NCI-H526 treated with DMSO at 0.1 percent for 48 hours (cell line): ENCODE measurements at places on chromosomes 1 and 21.

GRCh38 chr21:40465382-40465781, 381.6 kb downstream of the DSCAM start:
- DNase-seq = no peak

DNA sequence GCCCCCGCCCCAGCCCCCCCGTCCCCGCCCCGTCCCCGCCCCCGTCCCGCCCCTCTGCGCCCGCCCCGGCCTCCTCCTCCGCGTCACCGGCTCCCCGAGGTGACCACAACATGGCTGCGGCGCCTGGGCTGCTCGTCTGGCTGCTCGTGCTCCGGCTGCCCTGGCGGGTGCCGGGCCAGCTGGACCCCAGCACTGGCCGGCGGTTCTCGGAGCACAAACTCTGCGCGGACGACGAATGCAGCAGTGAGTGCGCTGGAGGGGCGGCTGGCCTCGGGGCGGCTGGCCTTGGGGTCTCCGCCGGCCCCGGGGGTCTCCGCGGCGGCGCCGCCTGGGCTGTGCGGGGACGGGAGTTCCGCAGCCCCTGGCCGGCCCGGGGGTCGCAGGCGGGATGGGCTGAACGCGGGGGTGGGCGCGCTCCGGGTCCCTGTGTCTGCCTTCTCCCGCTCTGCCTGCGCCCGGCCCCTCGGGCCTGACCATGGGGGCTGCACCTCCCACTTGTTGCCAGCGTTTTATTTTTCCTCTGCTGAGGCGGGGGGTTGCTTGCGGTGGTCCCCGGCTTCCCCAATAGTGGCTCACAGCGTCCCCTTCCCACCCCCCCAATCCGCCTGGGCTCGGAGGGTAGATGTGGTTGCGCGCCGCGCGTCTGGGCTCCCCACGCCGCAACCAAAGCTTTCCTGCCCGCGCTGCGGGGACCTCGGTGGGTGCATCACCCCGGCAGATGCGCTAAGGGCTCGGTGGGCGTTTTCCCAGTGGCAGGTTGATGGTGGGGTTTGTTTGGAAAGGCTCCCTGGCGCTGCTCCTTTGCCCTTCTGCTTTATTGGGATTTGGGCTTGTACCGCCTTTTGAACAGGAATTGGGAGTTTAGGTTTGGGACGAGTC, at the start of gene MIA3:
Gene MIA3 (plus strand): TSS at position 97 of the 879 bp plus-strand sequence. CDS start 14 bp downstream, at position 111.
- DNase-seq = peak; percentile 24

GRCh38 chr1:146035048-146035423, 13.5 kb upstream of the HJV start:
- DNase-seq = no peak

DNA sequence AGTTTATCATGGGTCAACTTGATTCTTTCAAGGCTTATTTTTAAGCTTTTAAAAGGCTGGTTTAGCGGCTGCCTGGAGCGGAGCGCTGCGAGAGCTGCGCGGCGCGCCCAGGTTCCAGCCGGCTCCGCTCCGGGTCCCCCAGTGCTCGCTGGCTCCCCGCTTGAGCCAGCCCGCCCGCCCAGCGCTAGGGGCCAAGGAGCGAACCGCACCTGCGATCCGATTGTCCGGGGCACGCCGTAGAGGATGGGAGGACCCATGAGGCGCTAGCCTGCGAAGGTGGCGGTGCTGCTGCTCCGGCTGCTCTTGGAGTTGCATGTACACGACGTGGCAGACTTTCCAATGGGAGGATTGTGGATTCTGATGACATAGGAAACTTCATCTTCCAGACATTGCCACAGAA, 9.9 kb upstream of the CFHR4 start:
- DNase-seq = no peak

- DNase-seq = no peak
Observed at GRCh38 chr1:36095760-36096405, 7.2 kb downstream of the ADPRS start.

DNA sequence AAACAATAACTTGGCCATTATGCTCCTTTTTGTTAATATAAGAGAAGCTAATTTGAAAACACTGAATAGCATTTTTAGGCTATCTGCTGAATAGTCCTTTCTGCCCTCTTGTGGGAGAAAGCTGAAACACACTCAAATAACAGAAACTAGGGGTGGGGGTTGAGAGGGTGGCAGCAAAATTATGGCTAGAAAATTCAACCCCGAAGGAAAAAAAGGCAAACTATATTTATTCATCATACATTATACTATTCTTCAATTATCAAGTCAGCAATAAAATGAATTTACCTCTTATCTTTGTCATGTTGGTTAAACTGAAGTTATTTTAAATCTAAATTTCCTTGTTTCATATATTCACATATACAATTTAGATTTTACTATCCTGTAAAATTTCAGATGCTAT, 255.9 kb downstream of the FAF1 start:
- DNase-seq = peak; percentile 22

DNA sequence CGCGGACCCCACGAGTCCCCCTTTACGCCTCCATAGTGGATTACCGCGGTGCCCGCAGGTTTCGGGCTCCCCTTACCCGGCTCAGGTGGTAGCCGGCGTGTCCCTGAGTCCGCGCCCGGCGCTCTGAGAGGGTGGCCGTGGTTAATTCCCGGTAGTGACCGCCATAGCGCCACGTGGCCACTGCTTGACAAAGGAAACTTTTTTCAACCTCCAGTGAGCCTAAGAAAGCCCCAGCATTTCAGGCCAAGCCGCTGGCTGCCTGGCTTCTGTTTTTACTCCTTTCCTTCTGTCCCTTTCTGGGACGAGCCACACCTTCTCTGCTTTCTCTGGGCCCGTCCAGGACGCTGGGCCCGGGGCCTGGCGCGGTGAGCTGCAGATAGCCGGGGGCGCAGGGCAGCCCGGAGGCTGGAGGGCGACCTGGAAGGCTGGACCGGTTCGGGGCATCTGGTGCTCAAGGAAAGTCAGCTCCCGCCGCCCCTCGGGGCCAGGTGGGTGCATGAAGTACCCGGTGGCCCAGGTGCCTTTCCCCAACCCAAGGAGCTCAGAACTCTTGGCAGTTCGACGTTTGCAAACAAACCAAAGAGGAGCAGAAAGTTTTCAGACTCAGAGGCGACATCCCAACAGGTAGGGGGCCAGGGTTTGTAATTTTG, 540 bp upstream of the C1orf198 start:
- DNase-seq = peak; percentile 27

DNA sequence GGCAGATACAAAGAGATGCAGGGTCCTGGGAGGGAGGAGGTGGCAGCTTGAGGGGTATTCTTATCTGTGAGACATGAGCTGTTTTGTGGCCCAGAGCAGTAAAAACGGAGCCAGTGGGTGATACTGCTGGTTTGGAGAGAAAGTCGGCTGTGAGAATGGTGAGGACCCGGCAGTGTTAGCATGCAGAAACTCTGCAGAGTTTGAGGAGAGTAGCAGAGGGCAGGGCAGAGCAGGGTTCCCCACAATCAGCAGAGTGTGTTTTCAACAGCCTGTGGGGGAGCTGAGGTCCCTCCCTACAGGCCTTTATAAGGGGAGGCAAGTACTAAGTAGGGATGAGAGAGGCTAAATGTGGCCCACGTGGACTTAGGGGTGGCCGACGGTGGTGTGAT, 423 bp downstream of the SLAMF8 start:
- DNase-seq = no peak
